ENCODE measurements at places on chromosomes 2 and 18.

DNA sequence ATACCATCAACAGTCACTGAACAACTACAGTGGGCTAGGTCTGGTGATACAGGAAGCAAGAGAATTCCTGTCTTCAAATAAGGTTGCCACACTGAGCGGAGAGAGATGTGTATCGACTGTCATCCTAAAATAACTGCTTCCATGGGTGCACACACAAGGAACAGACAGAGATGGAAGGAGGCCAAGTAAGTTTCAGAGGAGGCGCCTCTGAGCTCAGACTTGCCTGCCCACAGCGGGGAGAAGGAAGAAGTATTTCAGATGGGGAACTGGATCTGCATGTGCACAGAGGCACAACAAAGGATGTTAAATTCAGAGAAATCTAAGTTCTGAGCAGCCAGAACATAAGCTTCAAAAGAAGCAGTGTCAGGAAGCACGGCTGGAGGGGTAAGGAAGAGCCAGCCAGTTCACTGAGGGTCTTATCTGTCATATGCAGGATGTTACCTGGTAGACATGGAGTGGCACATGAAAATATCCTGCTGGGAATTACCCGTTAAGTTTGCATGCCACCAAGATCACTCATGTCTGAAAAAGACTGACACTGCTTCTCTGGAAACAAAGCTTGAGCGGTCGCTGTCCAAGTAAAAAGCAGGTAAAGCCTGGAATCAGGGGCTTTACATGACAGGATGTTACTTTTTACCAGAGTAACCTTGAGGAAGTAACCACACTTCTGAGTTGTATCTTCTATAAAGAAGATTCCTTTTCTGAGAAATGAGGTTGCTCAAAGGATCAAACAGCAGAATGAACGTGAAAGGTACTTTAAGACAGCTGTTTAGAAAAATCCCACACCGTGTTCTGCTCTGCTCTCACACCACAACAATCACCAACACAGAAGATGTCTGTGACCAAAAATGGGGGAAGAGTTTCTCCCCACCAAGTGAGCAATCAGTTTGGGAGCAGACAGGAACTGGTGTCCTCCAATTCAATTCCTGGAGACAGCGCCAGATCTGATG lies 260.2 kb downstream of the NBAS start:
- DNase-seq: no peak

GRCh38 chr2:55014962-55015939 lies 35.0 kb downstream of the RTN4 start:
- no peak for DNase-seq

GRCh38 chr18:9454061-9454703 lies 21.1 kb upstream of the RALBP1 start:
- no peak for DNase-seq

DNA sequence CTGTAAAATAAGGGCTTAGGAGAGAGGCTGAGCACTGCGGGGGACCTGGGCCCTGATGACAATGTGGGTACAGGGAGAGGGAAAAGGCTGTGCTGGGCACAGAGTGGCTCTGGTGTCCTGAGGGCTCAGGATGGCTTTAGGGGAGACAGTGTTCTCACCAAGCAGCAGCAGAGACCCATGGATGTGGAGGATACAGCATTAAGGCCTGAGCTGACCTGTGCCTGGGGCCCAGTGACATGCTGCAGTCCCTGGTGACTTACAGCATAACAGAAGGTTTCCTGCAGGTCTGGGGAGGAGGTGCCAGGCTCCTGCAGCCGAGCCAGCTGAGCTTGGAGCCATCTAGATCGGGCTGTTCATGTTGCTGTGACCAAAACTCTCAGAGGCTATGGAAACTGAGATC lies 191.3 kb upstream of the SMAD2 start:
- no peak for DNase-seq

DNA sequence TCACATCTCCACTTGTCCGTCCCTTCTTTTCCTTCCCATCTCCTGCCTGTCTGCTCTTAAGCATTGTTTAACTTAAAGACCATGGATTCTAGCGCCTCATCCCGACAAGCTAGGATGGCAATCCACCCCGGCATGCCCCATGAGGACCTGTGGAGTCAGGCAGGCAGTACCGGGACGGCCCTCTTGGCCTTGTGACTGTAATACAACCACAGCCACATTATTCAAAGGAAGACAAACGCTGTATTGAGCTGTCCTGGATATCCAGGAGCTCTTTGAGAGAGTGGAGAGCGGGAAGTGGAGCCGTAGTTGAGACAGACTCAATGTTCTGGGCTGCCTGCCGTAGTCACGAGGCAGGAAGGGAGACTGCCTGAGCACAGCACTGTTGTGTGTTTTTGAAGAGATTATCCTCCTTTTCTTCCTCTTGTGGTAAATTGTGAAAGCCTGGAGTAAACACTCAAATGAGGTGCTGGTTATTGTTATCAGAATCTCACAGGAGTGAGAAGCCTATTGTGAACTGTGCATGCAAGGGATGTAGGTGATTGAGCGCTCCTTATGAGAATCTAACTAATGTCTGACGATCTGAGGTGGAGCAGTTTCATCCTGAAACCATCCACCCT lies 929.8 kb upstream of the CNTNAP5 start:
- DNase-seq: no peak

All from NCI-H2081 treated with DMSO at 0.1 percent for 48 hours (cell line).